ENCODE measurements at places on chromosomes 13 and 19.

- no peak for DNase-seq
Observed at GRCh38 chr13:30892966-30893365, 13.1 kb upstream of the MEDAG start.

GRCh38 chr19:48615231-48616040, 560 bp upstream of the FAM83E start:
- DNase-seq: no peak

- no peak for DNase-seq
Observed at GRCh38 chr13:43376596-43376995, 353.2 kb downstream of the DNAJC15 start.

GRCh38 chr13:101412076-101412475, 4.2 kb downstream of the NALCN start:
- no peak for DNase-seq

GRCh38 chr19:5707576-5708575, 12.1 kb downstream of the LONP1 start:
- no peak for DNase-seq

DNA sequence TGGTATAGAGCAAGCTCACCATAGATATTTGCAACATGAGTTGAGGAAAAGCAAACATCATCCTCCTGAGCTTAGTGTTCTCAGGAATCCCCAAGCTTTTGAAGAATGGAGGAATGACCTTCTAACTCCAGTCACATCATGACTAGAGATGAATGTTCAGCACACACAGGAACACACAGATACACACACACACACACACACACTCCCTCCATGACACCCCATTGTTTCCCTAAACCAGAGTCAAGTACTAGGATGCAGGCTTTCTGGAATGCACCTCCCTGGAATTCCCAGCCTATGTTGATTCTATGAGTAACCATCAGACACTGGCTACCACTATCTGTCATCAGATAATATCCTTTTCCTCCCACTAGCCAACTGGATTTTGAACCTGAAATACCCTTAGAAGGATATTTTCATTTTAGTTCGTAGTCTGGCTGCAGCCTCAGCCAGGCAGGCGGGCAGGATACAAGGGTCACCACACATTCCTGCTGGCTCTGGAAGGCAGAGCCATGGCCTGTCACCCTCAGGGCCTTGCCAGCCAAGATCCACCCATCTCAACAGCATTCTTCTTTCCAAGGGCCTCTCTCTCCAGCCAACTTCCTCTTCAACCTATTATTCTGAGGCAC, 162.4 kb downstream of the FOXO1 start:
- no peak for DNase-seq

GRCh38 chr19:36605877-36606478, 865 bp downstream of the ZNF382 start:
- DNase-seq: no peak

- DNase-seq: no peak
Observed at GRCh38 chr13:51229731-51230130, 7.5 kb downstream of the FAM124A start.

DNA sequence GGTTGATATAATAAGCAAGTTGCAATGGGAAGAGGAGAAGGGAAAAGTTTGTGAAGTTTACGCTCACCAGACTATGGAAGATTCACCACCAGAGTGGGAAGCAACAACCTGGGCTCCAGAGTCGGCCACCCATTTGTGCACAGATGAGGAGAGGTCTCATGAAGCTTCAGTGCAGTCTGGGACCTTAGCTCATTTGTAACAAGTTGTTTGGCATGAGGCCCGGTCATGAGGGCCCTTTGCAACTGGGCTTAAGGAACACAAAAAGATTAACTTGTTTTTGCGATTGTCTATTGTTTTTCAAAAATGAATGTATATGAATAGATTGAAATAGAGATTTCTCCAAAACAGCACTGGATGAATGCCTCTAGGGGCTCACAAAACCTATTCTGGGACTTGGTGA, 94.2 kb downstream of the ZNF737 start:
- DNase-seq: no peak

GRCh38 chr19:51186323-51186722, 38.6 kb upstream of the CD33 start:
- DNase-seq: no peak

DNA sequence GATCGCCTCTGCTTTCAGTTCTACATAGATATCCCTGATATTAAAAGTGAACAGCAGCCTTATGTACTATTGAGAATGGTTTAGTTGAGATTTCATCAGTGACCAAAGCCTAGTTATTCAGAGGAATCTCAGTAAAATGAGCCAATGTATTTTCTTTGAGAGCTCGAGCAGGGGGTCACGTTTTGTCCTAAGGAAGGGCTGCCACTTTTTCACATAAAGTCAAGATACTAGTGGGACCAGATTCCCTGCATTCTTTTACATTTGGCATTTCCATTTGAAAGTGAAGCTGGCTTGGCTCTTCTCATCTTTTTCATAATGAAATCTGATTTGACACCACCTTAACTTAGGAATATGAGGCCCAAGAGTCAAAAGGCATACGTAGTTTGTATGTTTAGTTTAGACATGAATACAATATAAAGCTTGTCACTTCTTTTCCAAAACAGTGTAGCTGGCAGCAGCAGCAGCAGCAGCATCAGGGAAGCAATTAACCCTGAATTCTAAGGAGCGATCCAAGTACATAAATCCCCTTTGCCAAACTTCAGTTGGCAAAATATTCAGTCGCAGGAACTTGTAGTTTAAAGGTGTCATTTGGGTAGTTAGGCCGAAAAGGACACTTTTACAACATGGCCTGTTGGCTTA, 1752.2 kb upstream of the PCDH20 start:
- DNase-seq: no peak

GRCh38 chr19:43638214-43638994, 1.2 kb downstream of the CADM4 start:
- DNase-seq: peak; percentile 9

DNA sequence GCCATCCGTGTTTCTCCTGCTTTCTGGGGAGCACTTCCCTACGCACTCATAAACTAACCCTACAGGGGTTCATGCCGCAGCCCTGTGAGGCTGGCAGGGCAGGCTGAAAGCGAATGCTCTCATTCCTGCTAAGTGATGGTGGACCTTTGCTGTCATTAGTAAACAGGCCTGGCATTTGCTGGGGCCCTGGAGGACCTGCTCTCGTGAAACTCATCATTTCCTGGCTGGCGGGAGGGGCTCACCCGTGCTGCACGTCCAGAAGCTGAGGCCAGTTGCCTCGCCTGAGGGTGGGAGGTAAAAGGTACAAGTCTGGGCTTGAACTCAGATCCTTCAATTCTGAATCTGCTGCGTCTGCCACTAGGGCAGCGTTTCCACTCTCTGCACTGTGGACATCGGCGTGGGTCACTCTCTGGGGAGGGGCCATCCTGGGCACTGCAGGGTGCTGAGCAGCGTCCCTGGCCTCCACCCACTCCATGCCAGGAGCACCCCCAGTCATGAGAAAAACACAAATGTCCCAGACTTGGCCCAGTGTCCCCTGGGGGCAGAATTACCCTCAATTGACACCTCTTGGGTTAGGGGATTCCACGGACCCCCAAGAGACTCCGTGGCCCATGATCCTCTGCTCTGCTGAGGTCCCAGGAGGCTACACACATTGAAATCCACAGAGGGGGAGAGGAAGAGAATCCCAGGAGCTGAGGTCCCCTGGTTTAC, 7.0 kb downstream of the MOB3A start:
- peak; percentile 46 for DNase-seq

DNA sequence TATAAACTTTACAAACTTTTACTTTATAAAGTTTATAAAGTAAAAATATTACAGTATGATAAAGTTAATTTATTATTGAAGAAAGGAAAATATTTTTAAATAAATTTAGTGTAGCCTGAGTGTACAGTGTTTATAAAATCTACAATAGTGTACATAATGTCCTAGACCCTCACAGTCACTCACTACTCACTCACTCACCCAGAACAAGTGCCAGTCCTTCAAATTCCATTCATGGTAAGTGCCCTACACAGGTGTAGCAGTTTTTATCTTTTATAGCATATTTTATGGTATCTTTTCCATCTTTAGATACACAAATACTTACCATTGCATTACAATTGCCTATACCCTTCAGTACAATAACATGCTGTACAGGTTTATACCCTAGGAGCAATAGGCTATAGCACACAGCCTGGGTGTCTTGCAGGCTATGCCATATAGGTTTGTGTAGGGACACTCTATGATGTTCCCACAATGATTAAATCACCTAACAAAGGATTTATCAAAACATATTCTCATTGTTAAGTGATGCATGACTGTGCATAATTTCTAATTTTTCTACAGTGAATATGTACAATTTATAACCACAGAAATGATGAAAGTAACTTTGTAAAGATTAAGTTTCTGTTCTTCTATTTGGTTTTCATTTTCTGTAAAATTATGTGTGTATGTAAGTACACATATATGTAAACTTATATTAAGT, 98.0 kb downstream of the SPRY2 start:
- DNase-seq: no peak

DNA sequence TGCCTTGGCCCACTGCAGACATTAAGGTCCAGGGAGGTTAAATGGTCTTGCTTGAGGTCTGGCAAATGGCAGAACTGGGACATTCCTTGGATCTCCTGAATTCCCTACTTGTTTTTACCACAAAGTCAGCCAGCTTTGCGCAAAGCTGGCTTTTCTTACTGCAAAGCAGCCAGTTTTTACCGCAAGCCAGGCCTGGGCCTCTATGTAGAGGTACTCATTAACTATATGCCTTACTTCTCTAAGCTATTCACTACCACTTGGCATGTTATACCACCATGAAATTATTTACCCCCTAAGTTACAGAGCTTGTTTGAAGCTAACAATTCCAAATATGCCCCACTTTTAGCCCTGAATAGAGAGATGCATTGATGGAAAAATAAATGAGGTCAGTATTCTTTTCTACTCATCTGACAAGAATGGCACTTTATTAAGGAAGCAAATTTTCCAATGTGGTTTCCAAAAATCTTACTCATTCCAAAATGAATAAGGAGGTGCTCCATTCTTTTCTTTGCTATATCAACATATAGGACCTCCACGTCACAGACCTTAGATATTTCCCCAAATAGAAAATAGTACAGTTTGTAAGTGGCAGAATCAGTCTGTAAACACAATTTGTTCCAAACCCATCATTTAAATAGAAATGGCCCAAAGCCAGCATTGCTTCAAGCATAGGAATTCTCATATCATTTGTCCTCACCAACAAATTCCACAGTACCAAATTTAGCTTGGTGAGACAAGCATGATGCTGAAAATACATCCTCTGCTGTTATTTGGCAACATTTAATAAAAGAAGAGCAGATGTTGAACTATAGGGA, 143.9 kb upstream of the TSC22D1 start:
- no peak for DNase-seq

DNA sequence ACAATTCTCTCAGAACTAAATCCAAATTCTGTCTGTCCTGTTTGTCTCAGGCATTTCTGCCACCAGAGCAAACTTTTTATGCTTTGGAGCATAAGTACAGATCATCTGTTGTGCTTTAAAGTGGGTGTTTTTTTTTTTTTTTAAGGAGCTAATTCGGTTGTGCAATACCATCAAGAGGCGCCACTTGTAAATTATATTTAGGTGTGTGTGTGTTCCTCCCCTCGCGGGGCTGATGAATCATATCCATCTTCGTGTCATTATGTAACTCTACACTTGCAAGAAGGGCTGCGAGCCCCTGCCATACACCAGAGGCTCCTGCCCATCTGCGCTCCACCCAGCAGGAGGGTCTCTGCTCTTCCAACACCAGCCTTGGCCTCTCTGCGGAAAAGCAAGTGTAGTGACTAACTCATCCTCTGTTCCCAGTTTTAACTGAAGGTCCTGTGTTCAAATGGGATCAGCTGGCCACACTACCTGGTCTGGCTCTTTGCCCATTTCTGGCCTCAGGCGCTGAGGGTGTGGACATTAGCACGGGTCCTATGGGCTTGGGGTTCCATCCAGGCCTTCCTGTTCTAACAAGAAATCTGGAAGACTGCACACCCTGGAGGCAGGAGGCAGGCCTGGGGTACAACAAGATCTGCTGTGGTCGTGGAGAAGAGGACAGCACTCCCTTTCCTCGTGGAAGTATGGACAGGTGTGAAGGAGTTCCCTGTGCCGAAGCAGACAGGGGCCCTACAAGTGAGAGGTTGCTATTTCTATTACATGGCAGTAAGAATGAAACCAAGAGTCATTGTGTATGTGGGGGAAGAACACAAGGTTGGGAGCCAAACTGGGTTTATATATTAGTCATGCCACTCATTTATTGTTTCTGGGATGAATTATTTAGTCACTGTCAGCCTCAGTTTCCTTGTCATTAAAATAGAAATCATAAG, 96.1 kb upstream of the MBNL2 start:
- no peak for DNase-seq

- DNase-seq: no peak
Observed at GRCh38 chr19:36093687-36094086, 17.3 kb upstream of the OVOL3 start.

DNA sequence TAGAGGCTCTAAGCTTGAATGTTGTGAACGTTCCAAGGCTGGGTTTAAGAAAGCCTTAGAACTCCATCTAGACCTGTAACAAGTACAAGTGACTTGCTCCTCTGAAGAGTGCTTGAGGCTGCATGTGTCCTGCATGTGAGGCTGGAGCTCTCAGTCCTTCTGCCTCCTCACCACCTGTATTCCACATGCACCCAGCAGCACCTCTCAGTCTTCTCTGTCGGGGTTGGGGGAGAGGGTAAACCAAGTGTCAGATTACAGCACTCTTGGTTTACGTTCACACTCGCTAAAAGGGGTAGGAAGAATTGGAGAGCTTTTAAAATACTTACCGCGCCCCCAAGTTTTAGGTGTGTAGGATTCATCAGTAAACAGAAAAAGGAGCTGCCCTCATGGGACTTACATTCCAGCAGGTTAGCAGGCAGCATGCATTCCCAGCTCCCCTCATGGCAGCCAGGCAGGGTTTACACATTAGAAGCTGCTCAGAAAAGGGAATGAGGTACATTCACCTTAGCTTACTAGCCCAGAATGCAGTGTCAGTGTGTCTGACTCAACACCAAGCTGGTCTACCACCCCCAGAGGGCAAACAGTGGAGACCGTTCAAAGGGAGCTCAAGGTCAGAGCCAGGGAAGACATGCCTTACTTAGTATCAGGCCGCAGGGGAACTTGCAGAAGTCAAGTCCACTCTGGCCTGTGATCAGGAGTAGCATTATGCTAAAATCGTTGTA, 248.1 kb downstream of the PCCA start:
- no peak for DNase-seq

DNA sequence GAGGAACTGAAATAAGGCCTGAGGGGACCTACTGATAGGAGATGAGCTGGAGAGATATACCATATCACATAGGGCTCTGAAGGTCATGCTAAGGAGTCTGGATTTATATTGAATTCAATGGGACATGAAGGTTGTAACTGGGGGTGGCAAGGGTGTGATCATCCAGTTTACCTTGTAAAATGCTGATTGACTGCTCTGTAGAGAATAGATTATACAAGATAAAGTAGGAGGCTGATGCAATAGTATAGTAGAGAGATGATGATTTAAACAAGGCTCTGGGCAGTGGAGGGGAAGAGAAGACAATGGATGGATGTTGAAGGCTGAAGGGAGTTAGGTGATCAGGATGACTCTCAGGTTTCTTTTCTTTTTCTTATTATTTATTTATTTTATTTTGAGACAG, 18.0 kb upstream of the PAN3 start:
- no peak for DNase-seq

- DNase-seq: no peak
Observed at GRCh38 chr13:112469071-112469745, 93.1 kb downstream of the SPACA7 start.

GRCh38 chr13:73429701-73430100, 370.9 kb downstream of the KLF5 start:
- DNase-seq: no peak
